ENCODE measurements at places on chromosomes 16 and 17.

- no peak for DNase-seq
Observed at GRCh38 chr16:23072769-23073549, 76.3 kb downstream of the USP31 start.

- DNase-seq: no peak
Observed at GRCh38 chr17:4631836-4632580, 9.5 kb downstream of the ALOX15 start.

GRCh38 chr16:73951481-73951880, 345.1 kb upstream of the PSMD7 start:
- DNase-seq: no peak

DNA sequence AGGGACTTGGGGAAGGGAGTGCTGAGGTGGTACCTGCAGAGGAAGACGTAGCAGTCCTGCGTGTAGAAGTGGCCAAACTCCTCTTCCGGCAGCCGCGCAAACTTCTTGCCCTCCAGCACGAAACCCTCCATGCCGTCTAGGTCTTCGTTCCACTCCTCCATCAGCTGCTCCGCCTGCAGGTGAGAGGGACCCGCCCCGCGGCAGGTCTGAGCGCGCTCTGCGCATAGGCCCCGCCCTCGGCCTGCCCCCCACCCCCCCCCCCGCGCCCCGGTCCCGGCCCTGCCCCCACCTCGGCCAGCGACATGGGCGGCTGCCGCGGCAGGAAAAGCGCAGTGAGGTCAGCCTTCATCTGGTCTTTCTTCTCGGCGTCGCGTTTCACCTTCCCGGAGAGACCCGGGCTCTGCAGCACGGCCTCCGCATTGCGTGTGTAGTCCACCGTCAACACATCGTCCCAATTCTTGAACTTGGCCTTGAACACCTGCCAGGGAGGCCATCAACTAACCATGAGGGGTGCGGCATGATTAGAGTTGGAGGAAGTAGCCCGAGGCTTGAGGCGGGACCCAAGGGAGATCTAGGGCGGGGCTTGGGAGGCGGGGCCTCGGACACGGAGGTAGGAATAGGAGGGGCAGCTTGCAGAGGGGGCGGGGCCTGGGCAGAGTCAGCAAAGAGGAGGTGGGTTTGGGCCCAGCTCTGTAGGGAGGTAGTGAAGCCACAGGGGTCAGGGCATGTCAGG, 11.5 kb downstream of the FLII start:
- peak; percentile 28 for DNase-seq

DNA sequence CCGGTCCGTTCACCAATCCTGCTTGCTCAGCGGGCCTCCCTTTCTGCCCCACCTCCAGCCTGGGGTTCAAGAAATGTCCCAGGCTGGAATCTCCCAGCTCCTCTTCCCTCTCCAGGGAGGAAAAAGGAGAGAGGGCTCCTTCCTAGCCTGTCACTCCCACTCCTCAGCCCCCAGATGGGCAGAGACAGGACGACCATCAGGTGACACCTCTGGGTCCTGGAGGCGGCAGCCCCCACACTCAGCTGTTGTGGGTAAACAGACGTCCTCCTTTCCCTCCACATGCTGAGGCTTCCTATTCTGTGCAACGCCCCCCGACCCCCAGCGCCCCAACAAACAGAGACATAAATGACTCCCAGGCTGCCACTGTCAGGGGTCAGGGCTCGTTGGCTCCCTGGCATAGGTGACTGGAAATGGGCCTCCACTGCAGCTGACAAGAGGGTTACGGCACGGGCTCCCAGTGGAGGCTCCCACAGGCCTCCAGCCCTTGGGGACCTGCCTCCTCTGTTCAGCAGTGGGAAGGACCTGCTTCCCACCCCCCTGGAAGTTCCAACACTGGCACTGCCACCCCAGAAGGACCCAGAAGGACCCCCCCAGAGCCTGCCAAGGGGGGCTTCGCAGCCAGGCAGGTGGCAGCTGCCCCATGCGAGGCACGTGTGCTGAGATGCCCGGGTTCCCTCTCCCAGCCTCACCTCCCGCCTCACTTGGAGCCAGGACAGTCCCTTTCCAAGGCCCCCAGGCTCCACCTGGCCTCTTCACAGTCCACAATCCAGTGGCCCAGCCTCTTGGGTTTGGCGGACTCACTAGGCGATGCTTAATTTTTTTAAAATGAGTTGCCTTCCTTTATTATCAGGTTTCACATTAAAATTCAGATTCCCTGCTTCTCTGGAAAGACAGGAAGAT, 232.3 kb downstream of the KATNIP start:
- DNase-seq: no peak

- no peak for DNase-seq
Observed at GRCh38 chr16:86532526-86532815, 22.1 kb downstream of the FOXF1 start.

DNA sequence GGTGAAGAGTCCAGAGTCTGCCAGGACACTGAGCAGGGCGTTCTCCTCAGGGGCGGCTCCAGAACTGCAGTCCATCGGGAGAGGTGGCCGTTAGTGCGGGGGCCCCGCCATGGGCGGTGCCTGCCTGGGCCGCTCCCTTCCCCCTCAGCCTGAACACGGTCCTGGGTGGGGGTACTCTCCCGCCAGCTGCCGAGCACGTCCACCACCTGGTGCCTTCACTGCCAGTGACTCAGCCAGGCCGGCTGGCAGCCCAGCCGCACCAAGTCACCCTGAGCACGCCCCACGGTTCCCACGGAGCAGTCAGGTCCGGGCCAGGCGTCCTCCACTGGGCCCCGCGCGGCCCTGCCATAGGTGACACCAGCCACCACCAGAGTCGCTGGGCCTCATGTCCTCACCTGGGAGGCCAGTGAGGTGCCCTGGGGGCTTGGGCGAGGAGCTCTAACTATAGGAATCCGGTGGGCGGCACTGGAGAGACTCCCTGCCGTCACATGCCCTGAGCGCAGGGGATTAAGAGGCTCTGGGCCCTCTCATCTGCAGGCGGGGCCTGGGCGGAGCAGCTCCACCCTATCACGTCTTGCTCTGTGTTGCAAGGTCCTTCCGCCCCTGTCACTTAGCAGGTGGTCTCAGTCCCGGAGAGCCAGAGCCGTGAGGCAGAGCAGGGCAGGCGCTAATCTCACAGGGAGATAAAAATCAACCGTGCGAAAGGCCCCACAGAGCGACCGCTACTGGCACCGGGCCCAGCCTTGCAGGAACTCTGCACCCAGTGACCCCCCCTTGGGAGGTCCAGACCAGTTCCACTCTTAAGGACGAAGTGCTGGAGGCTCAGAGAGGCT, 14.3 kb downstream of the PIEZO1 start:
- DNase-seq: no peak

- no peak for DNase-seq
Observed at GRCh38 chr17:81120149-81120484, 45.2 kb upstream of the PVALEF start.

- DNase-seq: no peak
Observed at GRCh38 chr16:79533292-79533691, 67.2 kb downstream of the MAF start.

- no peak for DNase-seq
Observed at GRCh38 chr16:51416926-51417325, 265.9 kb upstream of the SALL1 start.

GRCh38 chr16:52470585-52470984, 76.4 kb downstream of the TOX3 start:
- no peak for DNase-seq

- no peak for DNase-seq
Observed at GRCh38 chr17:75927286-75927922, 13.4 kb downstream of the FBF1 start.

GRCh38 chr17:37211136-37211535, 164.6 kb upstream of the C17orf78 start:
- DNase-seq: no peak

GRCh38 chr17:69717214-69717613, 302.7 kb downstream of the MAP2K6 start:
- no peak for DNase-seq

- no peak for DNase-seq
Observed at GRCh38 chr17:61642768-61643167, 51.7 kb upstream of the NACA2 start.

GRCh38 chr17:35796942-35797341, 1.5 kb upstream of the MMP28 start:
- no peak for DNase-seq

DNA sequence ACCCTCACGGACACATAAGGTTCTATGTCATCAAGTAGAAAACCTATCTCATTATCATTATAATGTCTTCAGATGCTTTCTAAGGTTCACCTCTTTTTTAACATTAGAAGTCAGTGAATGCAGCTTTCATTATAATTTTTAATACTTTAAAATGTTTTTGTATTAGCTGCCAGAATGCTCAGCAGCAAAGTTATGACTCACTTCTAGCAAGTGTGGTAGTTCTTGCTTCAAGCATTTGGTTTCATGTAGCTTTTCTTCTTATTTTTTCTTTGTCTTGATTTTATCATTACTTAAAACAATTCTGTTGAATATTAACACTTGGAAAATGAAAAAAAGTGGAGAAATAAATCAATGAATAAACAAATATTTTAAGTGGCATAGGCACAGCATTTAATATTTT, 23.4 kb downstream of the LPCAT2 start:
- DNase-seq: no peak

- DNase-seq: no peak
Observed at GRCh38 chr17:44967026-44967906, 837 bp downstream of the C1QL1 start.

- no peak for DNase-seq
Observed at GRCh38 chr17:77379832-77380231, 239.1 kb downstream of the SEC14L1 start.

- peak; percentile 93 for DNase-seq
Observed at GRCh38 chr17:8185582-8186445, 4.2 kb downstream of the BORCS6 start.

DNA sequence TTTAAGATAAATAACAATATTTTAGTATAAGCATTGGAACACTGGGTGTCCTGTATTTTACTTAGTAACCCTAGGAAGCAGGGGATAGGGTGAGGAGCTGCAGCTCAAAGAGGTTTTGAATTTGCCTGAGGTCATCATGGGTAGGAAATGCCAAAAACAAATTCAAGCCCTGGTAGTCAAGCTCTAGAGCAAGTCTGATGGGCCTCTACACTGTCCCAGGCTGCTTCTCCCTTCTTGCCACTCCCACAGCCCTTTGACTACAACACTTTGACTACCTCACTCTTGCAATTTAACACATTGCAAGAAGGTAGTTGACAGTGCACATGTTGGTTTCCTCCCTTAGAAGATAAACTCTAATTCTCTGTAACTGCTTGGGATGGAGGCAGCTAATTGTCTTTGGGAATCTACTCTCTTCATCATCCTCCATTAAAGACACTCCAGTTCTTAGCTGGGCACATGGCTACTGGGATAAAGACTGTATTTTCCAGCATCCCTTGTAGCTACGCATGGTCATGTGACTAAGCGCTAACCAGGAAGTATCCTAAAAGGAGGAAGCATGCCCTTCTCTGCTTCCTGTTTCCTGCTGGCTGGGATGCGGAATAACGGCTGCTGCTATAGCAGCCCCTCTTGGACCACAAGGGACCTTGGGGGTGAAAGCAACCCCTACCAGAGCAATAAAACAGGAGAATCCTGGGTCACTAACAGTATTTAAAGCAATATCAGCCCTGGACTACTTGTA, 30.7 kb upstream of the SSTR2 start:
- DNase-seq: no peak

DNA sequence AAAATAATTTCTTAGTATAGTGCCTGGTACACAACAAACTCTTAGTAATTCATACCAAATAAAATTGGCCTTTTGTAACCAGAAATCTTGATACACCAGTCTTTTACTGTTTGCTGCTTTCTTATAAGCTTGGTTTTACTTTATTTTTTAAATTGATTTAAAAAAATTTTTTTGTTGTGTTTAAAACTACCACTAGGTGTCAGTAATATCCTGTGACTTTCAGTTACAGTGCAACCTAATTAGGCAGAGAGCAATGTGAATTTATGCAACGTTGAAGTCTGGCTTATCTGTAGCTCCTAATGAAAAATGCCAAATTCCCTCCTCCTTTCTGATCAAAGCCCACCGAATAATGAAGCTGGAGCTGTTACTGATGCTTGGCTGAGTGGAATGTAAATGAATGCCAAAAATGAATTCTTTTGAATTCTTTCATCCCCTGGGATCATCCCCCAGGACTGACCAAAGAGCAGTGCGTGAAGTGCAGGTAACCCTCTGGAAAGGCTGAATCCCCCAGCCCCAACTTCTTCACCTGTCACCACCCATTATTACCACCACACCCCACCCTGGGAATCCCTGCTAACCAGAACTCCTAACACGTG, 3.8 kb downstream of the ERCC4 start:
- DNase-seq: peak; percentile 59

GRCh38 chr17:22270381-22270780, 578.1 kb downstream of the KCNJ18 start:
- DNase-seq: no peak

- DNase-seq: no peak
Observed at GRCh38 chr16:81625544-81626153, 153.4 kb upstream of the PLCG2 start.

DNA sequence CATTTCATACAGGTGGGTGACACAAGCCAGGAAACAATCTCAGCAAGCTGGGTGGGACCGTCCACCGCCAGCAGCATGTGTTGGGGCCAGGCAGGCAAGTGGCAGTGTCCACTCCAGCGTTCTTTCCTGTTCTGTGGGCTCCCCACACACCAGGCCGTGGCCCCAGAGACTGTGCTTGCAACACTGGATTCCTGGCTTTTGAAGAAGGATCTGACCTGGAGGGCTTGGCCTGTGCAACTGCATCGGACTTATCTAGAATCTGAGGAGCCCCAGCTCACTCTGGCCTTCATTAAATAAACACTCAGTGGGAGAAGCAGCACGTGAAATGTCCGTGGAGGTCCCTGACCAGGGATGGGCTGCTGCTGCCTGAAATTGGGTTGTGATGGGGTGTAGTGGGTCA, 3.2 kb downstream of the KSR1 start:
- DNase-seq: no peak
